ENCODE measurements at places on chromosomes 11 and 22. TPM values are rescaled to one million over a fixed set of nuclear protein-coding genes. Genes with fewer than 3 reads are reported as not detected.

Gene OR8G5
- total RNA-seq = not detected

Gene LGR4
- 11.0 TPM for total RNA-seq

Gene MRPL11
- 49.9 TPM for total RNA-seq

Gene C11orf91
- not detected for total RNA-seq

Gene OR56B4
- not detected for total RNA-seq

Gene EHF
- total RNA-seq = not detected

Gene OR51E2
- 0.11 TPM for total RNA-seq

Gene SYT7
- 31.4 TPM for total RNA-seq

Gene NAALAD2
- 5.6 TPM for total RNA-seq

Gene MPEG1
- not detected for total RNA-seq

Gene GUCY1A2
- total RNA-seq = 1.7 TPM

Measured in uterine smooth muscle cell (primary cell).